ENCODE measurements at places on chromosomes 1 and 21.
A peak's percentile ranks its signal among the peaks of the same experiment; 100 is the strongest.

- no peak for DNase-seq
These were observed 224.0 kb downstream of the KAZN start for GRCh38 chr1:14822493-14822892.

GRCh38 chr1:52534928-52535764 lies 17.7 kb downstream of the TUT4 start:
- DNase-seq = no peak

DNA sequence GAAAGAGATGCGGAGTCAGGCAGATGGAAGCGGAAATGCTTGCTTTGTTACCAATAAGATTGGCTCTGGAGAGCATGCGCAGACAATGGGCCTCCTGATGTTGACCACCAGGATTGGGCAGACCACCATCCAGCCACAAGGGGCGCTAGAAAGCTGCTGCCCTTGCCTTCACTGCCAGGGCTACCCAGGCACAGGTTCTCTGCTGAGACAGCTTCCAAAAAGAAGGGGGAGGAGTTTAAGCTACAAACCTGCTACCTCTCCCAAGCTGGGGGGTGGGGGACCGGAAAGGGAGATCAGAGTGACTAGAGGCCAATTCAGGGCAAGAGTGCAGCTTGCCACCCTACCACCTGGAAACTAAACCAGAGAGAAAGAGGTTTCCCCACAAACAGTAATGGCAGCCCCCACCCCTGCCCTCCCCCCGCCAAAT lies 369.7 kb downstream of the RRAGC start:
- DNase-seq = no peak

DNA sequence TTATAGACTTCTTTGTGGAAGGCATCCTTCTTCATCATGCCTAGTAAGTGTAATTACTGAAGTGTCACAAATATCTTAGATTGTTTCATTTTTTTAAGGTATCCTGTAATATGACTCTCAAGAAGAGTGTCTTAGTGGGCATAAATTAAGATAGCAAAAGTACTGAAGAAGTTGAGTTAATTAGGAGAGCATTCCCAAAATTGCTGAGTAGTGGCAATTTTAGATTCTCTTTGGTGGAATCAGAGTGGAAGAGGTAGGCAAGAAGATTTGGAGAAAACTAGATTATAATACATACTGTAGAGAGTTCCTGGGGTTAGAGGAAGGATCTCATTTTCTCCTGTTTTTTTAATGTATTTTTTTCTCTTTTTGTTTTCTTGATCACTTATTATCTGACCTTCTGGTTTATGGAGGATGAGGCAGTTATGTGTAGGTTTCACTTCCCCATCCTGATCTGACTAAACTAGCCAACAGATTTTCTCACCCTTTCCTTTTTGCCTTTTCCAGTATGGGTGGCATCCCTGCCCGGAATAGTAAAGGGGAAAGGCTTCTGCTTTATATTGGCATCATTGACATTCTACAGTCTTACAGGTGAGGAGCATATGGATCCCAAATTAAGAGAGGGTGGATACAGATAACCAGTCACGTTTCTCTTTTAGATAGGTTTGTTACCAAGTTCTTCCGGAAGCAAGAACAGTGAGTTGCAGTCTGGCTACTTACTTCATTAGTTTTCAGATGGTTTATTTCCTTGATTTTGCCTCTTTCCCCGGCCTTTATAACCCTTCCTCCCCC lies 16.7 kb upstream of the PSMD4 start:
- DNase-seq = no peak

DNA sequence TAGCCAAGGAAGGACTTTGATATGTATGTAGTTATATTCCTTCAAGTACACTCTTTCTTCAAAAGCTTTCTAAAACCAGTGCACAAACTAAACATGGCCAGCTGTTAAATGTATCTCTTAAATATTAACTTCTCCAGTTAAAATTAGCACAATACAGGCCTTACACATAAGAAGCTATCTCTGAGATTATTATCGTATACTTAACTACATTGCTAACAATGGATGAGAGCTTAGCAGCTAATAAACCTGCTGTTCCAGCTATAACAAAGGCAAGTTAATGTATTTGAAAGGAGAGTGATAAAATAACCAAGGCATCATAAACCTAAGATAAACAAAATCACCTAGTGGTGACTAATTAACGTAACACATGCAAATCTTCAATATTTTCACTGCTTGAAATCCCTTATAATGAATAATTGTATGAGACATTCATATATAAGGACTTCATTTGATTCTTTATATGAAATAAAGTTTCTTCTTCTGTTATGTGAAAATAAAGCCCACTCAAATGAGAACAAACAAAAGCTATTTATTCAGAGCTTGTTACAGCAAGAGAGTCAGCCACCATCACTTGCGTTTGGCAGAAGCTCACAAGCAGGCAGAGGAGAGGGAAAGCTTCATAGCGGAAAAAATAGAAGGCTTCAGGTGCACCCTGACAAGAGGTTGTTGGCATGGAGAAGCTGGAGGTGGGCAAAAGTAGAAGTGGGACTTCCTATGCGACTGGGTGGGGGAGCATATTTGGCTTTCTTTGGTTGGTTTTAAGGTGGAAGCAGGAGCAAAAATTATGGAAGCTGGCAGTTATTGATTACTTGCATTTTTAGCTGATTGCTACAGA lies 274.1 kb upstream of the CHRM3 start:
- DNase-seq = no peak

GRCh38 chr1:9280015-9280860 lies 12.5 kb upstream of the SPSB1 start:
- DNase-seq = peak; percentile 54

DNA sequence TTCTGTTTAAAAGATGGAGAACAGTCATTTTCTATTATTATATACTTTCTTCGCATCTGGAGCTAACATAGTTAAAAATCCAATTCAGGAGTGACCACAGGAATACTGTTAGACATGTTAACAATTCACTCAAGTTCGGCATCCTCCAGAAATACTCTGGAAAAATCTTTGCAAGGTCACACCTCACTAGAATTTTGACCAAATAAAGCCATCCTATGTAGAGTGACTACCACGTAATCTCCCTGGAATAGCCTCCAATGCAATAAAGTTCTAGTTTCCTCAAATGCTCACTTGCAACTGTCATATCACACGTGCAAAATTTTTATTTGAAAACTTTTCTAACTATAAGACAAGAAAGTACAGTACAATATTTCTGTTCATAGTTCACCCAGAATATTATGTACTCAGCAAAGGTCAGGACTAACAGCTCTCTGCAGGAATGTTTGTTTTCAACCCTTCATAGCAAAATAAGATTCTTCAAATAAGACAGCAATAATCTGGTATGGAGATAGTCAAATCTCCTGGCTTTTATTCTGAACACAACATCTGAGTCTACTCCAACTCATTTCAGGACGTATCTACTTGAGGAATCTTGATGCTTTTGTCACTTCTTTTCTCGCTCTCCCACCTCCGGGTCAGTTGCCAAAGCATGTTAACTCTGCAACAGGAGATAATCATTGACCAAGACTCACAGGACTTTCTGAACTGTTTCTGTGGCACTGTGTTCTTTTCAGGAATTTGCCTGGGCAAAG lies 82.6 kb downstream of the GDAP2 start:
- no peak for DNase-seq

- no peak for DNase-seq
These were observed 22.7 kb upstream of the SYT6 start for GRCh38 chr1:114176366-114176765.

DNA sequence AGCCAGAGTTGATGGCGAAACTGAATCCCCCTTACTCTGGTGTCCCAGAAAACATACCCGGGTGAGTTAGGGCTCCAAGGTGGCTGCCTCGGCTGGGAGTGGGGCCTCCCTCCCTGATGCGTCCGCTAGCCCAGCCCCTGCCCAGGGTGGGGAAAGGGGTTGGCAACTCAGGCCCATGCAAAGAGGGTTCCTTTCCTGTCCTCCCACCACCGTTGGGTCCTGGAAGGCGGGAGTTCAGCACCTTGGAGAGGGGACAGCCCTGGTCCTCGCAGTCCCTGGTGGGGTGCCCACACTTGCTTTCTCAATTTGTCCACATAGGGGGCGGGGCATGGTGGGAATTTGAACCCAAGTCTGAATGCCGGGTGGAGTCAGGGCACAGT lies 6.1 kb downstream of the SRM start:
- DNase-seq = no peak

DNA sequence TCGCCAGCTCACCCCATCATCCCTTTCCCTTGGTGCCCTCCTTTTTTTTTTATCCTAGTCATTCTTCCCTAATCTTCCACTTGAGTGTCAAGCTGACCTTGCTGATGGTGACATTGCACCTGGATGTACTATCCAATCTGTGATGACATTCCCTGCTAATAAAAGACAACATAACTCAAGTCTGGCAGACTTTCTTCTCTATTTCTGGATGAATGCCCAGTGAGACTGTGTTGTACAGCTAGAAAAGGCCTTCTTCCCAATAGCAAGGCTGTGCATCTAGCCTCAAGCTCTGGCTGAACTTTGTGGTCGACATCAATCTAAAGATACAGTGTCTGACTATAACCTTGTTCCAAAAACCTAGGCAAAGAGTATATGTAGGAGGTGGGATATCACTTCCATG lies 6.4 kb downstream of the IL24 start:
- no peak for DNase-seq

- DNase-seq = no peak
These were observed at the start of gene SLC22A15 for GRCh38 chr1:115976062-115976920. Gene SLC22A15 (plus strand): TSS chr1:115976513. CDS start chr1:115976628, 115 bp downstream.

- no peak for DNase-seq
These were observed 116.7 kb upstream of the F3 start for GRCh38 chr1:94658221-94658620.

- no peak for DNase-seq
These were observed 20.1 kb upstream of the GJA8 start for GRCh38 chr1:147882535-147882934.

- DNase-seq = no peak
These were observed 146.6 kb upstream of the WNT4 start for GRCh38 chr1:22289307-22289995.

DNA sequence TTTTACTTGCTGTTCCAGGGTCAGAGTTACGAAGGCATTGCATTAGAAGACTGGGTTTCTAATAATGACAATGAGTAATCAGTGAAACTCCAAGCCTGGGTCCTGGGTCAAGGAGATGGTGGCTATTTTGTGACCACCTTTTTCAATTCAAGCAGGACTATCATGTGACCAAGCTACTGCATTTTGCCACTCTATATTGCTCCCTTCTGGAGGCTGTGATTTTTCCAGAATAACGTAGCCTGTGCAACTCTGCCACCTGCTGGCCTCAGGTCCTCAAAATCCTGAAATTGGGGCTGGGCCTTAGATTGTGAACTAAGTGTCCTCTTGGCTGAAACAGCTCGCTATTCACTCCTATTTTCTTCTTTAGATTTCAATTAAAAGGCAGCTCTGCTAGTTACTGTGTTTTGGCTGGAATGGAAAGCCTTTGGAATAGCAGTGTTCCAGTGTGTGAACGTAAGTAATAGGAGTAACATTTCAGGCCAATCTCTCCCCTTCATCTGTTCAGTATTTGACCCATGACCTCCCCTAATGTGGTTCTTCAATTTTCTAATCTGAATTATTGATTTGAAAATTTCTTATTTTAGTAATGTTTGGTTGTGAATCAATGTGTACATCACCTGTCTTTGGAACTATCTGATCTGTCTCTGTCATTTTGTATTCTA lies 52.9 kb upstream of the CD46 start:
- no peak for DNase-seq

DNA sequence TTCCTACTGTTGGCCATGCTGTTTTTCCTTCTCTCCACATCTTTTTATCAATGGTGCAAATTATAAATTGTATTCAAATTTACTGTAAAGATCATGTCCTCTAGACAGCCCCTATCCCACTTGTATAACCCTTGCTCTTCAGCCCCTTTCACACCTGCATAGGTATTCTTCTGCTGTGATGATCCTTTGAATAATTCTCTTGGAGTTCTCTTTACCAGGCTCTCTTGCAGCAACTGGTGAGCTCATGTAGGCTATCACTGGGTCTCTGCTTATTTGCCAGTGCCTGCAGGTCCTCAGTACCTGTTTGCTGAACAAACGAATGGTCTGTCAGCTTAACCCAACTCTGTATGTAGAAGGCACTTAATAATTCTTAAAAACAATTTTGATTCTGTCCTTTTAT lies 8.2 kb downstream of the PTPRC start:
- no peak for DNase-seq

- no peak for DNase-seq
These were observed 1.3 kb upstream of the SLC16A1 start for GRCh38 chr1:112957133-112957812.

- no peak for DNase-seq
These were observed 17.7 kb upstream of the PADI2 start for GRCh38 chr1:17136936-17137335.

- no peak for DNase-seq
These were observed 61.8 kb downstream of the KIF26B start for GRCh38 chr1:245216366-245217115.

DNA sequence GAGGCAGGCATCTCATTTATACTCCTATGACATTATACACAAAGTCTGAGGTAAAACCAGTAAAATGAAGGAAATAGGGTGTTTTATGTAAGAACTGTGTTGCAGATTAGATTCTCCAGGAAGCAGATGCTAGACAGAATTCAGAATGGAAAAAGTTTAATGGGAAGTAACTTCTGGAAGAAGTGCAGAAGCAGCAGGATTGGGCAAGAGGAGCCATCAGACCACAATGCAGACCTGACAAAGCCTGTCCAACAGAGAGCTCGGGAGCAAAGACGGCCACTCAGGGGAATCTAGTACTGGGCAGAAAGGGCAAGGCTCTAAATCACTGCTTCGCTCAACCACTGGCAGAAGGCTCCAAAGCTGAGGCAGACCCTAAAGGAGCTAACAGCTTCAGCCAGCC lies 33.7 kb downstream of the FBXO42 start:
- no peak for DNase-seq

DNA sequence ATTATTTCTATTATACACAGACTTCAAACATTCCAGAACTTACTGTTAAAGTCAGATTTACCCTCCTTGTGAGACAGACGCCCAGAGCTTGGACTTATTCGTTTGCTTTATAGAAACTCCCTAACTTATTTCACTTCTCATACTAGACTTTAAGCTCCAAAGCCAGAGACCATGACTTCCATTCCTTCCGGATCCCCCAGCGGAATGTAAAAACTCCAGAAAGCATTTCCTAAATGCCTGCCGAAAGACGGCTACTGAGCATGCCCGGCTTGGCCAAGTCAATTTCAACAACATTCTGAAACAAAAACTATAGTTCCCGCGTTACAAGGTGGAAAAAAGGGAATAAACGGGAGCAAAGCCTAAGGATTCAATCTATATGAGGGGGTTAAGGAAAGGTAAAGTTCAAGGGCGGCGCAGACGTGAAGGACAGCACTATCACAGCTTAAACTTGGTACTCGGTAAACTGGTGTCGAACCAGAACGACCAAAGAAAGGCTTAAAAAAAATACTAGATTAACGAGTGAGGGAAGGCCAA lies 1.1 kb downstream of the USP48 start:
- DNase-seq = no peak

Measured in GOT3 (cell line).